ENCODE measurements at places on chromosomes 1 and 21.

DNA sequence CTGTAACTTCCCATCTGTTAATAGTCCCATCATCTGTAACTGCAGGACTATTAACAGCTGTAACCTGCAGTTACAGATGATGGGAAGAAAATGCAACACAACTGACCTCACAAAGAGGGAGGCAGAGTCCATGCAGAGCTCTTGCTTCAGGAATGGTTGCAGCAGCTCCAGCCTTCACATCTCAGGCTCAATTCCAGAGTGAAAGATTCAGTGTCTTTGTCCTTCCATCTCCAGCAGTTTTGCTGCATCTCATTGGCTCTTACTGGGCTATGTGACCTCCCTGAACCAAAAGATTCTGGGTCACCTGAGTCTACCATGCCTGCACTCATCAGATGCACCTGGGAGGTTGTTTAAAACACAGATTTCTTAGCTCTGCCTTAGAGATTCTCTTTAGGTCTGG is 686.7 kb downstream of the MATN1 start:
- H3K27me3 ChIP-seq: no peaks in the 10 kb centered on the region
- no peak overlapping the region for H3K27ac ChIP-seq
- no peaks in the 10 kb centered on the region for H3K36me3 ChIP-seq

- no peak for DNase-seq
- peaks cover 3% of the 10 kb centered on the region for H3K36me3 ChIP-seq
- H3K27me3 ChIP-seq: no peaks in the 10 kb centered on the region
- H3K4me3 ChIP-seq: no peak overlapping the region
- H3K27ac ChIP-seq: no peak overlapping the region
- peaks cover 10% of the 10 kb centered on the region for H3K4me1 ChIP-seq
Measured at GRCh38 chr1:42966688-42967612, 8.3 kb upstream of the SLC2A1 start.

DNA sequence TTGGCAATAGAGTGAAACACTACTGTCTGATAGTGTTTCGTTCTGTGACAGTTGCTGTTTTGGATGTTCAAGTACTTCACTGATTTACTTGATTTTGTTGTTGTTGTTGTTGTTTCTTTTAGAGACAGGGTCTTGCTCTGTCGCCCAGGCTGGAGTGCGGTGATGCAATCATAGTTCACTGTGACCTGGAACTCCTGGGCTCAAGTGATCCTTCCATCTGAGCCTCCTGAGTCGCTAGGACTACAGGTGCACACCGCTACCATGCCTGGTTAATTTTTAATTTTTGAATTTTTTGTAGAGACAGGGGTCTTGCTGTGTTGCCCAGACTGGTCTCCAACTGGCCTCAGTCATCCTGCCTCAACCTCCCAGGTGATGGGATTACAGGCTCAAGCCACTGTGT is 2.3 kb downstream of the ATF6 start:
- no peaks in the 10 kb centered on the region for H3K4me1 ChIP-seq
- no peak for DNase-seq
- no peaks in the 10 kb centered on the region for H3K27me3 ChIP-seq
- no peak overlapping the region for H3K4me3 ChIP-seq
- no peak overlapping the region for H3K27ac ChIP-seq

DNA sequence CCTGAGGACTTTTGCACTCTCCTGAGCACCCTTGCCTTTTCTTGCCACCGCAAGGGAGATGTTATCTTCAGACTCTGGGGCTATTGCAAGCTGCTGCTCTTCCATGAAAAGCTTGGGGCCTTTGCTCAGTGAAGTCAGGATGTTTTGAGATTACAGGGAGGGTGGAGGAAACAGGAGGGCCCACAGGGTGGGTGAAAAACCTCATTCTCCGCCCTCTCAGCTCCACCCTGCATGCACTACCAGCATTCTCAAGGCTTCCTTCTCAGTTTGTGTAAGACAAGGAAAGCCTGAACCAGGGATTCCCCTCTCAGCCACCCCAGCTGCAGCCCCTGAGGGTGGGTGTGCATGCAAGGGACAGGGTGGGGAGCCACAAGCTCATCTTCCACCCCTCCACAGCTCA is 25.8 kb upstream of the ZNF648 start:
- no peaks in the 10 kb centered on the region for H3K36me3 ChIP-seq
- no peak overlapping the region for H3K4me3 ChIP-seq
- no peaks in the 10 kb centered on the region for H3K27me3 ChIP-seq
- no peak overlapping the region for H3K27ac ChIP-seq
- DNase-seq: no peak

DNA sequence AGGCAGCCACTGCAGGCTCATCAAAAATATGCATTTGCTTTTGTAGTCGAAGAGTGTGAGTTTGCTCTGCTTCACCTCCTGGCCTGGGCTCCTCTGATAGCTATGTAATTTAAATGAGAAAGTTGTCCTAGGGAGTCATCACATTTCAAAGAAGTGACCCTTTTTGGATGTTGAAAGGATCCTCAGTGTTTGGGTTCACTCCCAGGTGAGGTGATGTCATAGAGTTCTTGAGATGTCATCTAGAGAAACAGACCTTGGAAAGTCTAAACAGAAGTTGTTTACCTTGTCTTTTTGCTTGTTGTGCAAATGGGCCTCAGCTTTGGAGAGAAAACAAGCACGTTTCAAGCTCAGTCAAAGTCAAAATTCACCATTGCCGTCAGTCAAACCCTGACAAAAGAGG is 92.0 kb upstream of the BARHL2 start:
- H3K27ac ChIP-seq: no peak overlapping the region
- H3K27me3 ChIP-seq: peaks cover 26% of the 10 kb centered on the region
- H3K36me3 ChIP-seq: no peaks in the 10 kb centered on the region
